Fibroblast of skin of abdomen (primary cell): ENCODE measurements at places on chromosomes 6 and 20.
A peak's percentile ranks its signal among the peaks of the same experiment; 100 is the strongest.

- peak; percentile 49 for DNase-seq
Measured at GRCh38 chr6:166488076-166488685, 98.3 kb downstream of the RAMACL start.

DNA sequence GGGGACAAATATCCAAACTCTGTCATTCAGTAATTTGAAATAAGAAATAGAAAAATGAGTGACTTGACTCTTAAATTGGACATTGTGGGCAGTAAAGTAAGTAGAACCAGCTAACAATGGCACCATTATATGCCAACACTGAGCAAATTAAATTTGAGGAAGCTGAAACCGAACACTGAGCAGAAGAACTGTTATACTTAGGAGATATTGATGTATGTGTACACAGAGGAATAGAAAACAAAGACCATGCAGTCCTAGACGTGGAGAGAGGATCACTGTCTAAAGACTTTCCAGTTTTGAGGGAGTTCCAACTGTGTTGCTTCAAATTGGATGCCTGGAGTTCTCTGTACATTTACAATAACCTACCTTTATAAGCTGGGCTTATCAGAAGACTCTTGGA lies 427.0 kb upstream of the EYS start:
- DNase-seq = no peak

DNA sequence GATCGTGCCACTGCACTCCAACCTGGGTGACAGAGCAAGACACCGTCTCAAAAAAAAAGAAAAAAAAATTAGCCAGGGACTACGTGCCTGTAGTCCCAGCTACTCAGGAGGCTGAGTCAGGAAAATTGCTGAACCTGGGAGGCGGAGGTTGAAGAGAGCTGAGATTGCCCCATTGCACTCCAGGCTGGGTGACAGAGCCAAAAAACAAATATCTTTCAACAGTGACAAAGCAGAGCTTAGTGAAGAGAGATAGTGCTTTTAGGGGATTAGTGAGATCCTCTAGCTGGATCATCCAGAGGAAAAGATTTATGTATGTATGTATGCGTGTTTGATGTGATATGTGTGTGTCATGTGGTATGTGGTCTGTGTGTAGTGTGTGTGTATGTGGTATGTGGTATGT lies 56.6 kb downstream of the IL22RA2 start:
- DNase-seq = no peak

- DNase-seq = no peak
Measured at GRCh38 chr20:55067158-55067825, 591.9 kb downstream of the DOK5 start.

DNA sequence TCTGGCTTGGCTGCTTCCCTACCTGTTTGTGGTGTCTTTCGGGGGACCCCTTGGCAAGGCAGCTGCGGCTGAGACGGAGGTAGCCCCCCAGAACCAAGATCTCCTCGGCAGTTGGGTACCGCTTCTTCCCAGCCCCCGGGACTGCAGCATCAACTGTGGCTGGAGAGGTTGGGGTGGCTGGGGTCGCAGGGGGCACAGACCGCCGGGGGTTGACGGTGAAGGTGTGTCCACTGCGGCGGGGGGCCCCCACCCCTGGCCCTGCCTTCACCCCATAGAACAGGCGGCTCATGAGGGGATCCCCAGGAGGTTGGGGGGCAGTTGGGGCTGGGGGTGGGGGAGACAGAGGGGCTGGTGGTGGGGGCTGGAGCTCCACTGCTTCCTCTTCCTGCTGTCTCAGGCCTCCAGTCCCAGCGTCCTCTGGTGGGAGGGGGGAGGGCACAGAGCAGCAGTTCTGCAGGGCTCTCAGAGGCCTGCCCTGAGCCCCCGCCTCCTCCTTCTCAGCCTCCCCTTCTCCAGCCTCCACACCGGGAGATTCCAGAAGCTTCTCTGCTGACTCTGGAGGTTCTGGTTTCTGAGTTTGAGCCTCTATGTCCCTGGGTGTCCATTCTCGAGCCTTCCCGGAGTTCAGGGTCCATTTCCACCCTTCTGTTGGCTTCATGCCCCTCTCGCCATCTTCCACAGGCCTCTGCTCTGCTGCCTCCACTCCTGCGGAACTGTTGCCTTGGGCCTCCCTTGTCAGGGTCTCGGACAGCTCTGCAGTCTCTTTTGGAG lies 1.9 kb downstream of the PPP1R18 start:
- peak; percentile 42 for DNase-seq

DNA sequence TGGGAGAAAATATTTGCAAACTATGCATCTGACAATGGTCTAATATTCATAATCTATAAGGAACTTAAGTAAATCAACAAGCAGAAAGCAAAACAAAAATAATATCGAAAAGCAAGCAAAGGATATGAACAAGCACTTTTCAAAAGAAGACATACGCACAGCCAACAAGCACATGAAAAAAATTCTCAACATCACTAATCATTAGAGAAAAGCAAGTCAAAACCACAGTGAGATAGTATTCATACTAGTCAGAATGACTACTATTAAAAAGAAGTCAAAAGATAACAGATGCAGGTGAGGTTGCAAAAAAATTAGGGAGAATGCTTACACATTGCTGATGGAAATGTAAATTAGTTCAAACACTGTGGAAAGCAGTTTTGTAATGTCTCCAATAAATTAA lies 410.2 kb downstream of the MMUT start:
- no peak for DNase-seq

DNA sequence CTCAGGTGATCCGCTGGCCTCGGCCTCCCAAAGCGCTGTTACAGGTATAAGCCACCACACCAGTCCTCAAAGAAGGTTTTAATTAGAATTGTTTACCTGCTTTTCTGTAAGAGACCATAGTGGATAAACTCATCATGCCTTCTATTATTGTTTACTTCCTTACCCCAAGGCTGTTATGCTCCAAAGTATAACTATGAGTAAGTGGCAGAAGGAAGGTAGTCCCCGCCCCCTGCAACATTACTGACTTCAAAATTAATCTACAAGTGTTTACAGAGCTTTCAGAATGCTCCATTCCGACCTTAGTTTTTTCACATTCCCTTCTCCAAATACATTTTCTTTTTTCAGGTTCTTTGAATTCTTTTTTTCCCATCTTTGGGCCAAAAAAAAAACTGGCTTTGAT lies 480.5 kb upstream of the NOX3 start:
- no peak for DNase-seq

- DNase-seq = no peak
Measured at GRCh38 chr6:110618591-110619267, 142.3 kb upstream of the SLC22A16 start.

- DNase-seq = peak; percentile 91
Measured at GRCh38 chr6:150256618-150257272, 112.1 kb upstream of the IYD start.

- DNase-seq = peak; percentile 66
Measured at GRCh38 chr20:54122189-54122588, 51.6 kb downstream of the CYP24A1 start.

- DNase-seq = no peak
Measured at GRCh38 chr20:20736303-20736702, 23.9 kb upstream of the RALGAPA2 start.

- DNase-seq = no peak
Measured at GRCh38 chr20:49937027-49937929, 1.1 kb downstream of the RNF114 start.

DNA sequence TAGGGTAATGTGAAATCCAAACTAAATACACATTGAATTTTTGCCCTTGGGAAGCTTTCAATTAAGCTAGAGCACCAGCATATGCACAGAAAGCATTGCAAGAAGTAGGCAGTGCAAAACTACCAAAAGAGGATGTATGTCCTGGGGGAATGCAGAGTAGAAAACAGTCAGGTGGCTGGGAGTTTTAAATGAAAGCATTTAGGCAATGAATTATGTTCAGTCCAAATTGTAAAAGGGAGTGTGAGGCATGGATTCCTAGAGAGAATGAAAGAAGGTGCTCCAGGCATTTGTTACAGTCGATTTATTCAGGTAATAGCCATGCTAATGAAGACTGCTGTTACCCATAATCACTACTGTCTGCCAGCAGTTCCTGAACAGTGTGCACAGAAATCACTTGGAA lies 604.1 kb upstream of the POU3F2 start:
- no peak for DNase-seq

GRCh38 chr20:10573273-10573950 lies 100.4 kb downstream of the JAG1 start:
- DNase-seq = no peak

- DNase-seq = peak; percentile 4
Measured at GRCh38 chr6:158963020-158963808, 36.8 kb downstream of the RSPH3 start.

GRCh38 chr6:24306936-24307335 lies 50.9 kb downstream of the DCDC2 start:
- no peak for DNase-seq

DNA sequence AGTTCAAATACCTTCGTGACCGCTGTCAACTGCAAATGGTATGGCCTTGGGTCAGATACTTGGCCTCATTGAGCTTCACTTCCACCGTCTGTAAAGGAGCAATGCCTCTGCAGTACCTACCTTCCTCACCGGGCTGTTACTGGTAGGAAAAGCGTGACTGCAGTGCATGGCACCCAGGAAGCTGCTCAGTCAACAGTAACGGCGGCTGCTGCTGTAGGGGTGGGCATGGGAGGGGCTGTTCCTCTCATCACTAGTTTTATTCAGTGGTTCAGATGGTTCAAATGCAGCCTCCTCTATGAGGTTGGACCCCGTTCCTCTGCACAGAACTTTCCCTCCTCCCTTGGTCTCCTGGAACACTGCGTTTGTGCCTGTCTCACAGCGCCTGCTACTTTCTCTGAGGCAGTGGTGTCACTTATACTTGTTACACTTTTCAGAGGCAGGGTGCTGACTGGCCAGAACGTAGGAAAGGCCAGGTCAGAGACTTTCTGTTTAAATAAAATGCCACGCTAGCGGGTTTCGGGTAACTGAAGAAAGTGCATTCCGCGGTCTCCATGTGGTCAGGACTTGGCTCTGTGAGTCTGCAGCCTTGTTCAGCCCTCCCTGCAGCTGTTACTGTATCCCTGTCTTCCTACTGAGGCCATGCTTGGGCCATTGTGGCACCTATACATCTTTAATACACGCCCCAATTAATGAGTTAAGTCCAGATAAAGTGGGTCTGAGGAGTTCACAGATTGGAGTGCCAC lies 279.6 kb downstream of the NRN1 start:
- DNase-seq = peak; percentile 32

DNA sequence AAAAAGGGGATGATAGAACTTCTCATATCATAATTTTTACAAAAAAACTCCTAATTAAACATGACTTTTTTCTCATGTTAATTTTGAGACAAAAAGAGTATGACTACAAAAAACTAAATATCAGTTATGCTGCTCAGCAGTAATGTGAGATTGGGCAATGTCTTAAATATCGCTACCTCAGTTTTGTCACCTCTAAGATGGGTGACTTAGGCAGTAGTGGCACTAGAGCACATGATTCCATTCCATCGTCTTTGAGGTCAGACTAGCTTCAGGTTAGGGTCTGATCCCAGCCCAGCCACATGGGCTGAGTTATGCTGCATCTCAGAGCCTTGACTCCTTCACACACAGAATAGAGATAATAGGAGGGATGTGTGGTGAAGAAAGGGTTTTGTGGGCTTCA lies 11.0 kb downstream of the DCBLD1 start:
- no peak for DNase-seq

DNA sequence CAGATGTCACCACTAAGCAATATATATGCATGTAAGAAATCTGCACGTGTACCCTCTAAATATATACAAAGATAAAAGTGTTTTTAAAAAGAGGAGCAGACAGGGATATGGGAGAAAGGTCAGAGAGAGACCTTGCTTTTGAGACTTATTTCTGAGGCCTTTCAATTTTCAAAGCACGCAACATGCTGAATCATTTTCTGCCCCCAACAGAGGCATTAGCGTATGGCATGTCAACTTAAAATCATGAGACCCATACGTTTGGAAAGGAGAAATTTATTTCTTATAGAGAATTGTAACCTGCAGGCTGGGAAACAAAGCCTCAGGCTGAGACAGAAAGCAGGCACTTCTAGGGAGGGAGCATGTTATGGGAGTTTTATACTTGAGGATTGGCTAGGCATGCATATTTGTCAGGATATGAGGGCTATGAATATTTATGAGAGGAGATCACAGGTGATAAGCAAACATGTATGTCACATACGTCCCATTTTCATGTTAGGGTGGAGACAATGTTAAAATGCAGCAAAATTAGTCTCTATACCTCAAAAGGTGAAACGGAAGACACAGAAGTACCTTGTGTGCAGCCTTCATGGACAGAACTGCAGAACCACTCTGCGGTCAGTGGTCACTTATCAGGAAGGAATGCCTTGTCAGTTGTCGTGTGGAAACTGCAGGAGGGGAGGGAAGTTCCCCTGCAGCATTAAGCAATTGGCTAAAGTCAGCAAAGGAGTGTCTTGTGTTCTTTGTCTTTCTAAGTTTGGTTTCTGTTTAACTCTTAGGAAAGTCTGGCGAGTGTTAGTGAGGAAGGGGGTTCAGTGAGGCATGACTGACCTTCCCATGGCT lies 6.3 kb upstream of the GABRR2 start:
- no peak for DNase-seq

DNA sequence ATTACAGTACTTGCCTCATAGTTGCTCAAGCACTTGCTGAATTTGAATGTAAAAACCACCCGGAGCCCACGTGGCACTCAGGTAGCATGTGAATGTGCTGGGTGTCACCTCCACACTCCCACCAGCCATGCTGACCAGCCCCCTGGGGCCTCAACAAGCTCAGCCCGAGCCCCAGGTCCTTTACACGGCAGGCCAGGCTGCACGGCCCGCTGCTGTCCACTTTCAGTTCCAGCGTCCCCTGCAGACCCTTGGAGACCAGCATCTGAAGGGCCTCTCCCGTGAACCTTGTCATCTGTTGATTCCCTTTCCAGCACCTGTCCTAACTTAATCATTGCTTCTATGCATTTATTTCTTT lies 33.3 kb upstream of the ZBP1 start:
- no peak for DNase-seq

GRCh38 chr20:63163171-63163570 lies 52.8 kb downstream of the YTHDF1 start:
- DNase-seq = no peak

GRCh38 chr6:131643855-131644460 lies 6.9 kb downstream of the ENPP3 start:
- no peak for DNase-seq

- DNase-seq = no peak
Measured at GRCh38 chr6:43744491-43744890, 25.5 kb upstream of the VEGFA start.

DNA sequence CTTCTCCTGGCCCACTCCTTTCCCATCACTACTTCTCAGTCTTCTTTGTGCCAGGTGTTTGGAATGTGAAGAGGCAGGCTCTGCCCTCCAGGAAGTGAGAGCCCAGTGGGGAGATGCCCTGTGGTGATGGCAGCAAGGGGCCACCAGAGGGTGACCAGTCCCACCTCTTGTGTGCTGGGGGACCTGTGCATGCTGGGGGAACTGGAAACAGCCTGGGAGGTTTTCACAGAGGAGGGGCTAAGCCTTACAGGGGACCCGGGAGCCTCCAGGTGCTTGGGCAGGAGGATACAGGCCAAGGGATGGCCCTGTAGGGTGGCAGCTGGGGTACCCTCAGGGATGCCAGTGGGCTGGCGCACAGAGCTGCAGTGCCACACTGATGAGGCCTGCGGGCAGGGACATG lies 72.3 kb downstream of the RAMACL start:
- DNase-seq = no peak
